OCI-M1 (cell line): ENCODE measurements at places on chromosomes 1 and 21.

DNA sequence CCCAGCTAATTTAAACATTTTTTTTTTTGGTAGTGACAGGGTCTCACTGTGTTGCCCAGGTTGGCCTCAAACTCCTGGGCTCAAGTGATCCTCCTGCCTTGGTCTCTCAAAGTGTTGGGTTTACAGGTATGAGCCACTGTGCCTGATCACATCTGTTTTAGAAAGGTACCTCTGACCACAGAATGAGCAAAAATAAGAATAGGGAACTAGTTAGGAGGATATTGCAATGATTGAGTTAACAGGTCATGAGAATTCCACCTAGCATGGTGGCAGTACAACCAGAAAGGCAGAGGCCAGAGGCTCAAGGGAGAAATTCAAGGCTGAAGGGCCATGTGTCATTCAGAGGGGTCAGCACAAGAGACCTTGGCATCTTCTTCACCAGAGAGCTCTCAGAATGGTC lies 49.6 kb downstream of the ELAPOR1 start:
- no peak for DNase-seq

DNA sequence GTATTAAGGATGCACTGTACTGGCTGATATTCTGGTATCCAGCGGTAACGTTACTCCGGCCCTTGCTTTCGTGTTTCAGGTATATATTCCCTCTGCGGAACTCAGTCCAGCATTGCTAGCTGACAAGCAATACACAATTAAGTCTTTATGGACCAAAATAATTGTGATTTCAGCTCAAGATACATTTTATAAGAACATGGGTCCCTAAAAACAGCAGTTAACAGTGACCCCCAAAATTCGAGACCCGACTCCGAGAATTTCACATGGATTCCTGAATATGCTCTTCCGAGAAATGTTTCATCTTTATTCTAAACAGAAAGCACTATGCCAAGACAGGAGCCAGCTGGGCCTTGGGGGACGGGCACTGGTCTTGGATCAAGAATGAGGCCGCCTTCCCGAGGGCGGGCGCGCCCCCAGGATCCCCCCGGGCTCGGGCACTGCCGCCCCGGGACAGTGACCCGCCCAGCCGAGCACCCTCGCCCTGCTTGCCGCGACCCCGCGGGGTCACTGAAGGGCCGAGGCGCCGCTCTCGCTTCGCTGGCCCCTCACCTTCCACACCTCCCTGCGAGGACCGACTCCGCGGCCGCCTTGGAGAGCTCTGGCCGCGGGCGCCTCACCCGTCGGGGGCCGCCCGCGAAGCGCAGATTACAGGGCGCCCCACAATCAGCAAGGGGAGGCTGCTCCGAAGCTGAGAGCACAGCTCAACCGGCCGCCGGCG lies 610 bp downstream of the SCYL3 start:
- DNase-seq: peak; percentile 67

DNA sequence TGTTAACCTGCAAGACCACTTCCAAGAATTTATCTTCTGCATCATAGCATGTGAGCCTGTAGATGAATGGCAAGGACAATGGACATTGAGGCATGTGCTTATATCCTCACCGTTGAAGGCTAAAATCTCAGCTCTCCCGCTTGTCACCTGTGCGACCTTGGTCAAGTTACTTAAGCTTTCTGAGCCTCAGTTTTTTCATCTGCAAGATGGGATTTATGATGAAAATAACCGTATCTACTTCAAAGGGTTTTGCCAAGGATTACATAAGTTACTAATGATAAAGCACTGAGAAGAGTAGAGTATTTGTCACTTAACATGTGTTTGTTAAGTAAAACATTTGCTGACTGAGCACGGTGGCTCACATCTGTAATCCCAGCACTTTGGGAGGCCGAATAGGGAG lies 14.9 kb downstream of the RAP1GAP start:
- no peak for DNase-seq

- no peak for DNase-seq
These were observed 27.0 kb downstream of the ALPL start for GRCh38 chr1:21536218-21536617.
